ENCODE measurements at places on chromosomes 2 and 18.

DNA sequence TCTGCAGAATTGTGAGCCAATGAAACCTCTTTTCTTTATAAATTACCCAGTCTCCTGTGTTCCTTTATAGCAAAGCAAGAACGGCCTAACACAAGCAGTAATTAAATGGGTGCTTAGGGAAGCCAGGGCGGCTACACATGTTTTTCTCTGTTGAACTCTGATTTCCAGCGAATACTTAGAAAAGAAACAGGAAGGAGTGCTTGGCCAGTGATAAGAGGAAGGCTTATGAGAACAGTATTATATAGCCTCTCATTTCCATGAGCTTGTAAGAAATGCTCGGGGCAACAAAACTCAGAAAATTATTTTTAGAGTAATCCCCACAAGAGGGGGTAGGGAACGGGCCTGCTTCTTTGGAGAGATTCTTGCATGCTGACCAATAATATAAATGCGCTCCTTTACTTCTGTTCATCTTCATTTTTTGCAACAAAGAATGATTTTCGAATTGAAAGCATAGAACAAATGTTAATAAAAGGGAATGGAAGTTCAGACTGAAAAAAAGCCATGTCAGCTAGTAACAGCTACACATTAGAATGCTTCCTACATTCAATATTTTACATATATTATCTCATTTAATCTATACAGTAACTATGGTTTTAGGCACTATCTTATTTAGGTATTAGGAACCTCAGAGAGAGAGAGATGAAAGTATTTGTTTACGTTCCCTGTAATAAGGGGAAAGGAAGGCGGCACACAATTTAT, 49.7 kb upstream of the CCDC85A start:
- DNase-seq = no peak

- no peak for DNase-seq
Measured at GRCh38 chr18:75063615-75064512, 145.1 kb downstream of the PTGR3 start.

- DNase-seq = no peak
Measured at GRCh38 chr2:72103690-72104089, 44.0 kb downstream of the CYP26B1 start.

- DNase-seq = no peak
Measured at GRCh38 chr2:150476286-150476685, 11.2 kb downstream of the RND3 start.

DNA sequence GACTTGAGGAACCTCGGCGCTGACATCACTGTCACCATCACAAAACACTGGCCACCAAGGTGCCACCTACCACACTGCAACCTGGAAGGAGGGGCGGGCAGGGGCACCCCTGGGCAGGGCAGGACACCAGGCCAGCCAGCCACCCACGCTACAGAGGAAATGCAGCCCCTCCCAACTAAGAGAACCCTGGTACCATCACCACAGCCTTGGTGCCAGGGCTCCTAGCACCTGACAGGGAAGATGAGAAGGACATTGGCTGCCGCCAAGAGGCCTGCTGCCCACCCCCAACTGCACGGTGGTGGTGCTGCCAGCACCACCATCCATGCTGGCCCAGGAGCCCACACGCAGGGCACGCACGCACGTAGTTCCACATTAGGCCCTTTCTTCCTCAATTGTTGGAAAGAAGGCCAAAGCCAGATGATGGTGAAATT, 88.7 kb downstream of the HDAC4 start:
- DNase-seq = no peak

GRCh38 chr2:3042601-3043585, 334.7 kb downstream of the EIPR1 start:
- DNase-seq = no peak

GRCh38 chr2:155643056-155643775, 689.3 kb downstream of the NR4A2 start:
- DNase-seq = no peak

- no peak for DNase-seq
Measured at GRCh38 chr2:46342566-46343315, 45.5 kb downstream of the EPAS1 start.

DNA sequence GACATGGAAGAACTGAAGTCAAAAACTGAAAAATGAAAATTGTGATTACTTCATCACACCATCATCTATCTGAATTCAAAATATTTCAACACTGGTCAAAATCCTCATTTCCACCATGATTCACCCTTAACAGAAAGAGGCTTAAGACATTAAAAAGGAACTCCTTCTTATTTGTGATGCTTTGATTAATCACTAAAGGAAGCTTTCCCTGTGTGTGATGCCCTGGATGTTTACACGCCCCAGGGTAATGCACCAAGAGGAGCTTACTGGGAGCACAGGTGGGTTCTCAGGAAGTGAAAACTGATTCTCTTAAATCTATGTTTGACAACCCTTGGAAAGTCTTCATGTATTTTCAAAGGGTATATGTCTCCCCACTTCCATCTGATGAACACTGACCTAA, 11.5 kb downstream of the GRB14 start:
- no peak for DNase-seq

GRCh38 chr2:237464757-237465391, 22.2 kb upstream of the MLPH start:
- DNase-seq = no peak

GRCh38 chr18:32040936-32041335, 22.3 kb downstream of the RNF125 start:
- no peak for DNase-seq

- no peak for DNase-seq
Measured at GRCh38 chr18:71115261-71115660, 826.4 kb downstream of the SOCS6 start.

GRCh38 chr18:59517446-59518165, 158.5 kb upstream of the LMAN1 start:
- no peak for DNase-seq

DNA sequence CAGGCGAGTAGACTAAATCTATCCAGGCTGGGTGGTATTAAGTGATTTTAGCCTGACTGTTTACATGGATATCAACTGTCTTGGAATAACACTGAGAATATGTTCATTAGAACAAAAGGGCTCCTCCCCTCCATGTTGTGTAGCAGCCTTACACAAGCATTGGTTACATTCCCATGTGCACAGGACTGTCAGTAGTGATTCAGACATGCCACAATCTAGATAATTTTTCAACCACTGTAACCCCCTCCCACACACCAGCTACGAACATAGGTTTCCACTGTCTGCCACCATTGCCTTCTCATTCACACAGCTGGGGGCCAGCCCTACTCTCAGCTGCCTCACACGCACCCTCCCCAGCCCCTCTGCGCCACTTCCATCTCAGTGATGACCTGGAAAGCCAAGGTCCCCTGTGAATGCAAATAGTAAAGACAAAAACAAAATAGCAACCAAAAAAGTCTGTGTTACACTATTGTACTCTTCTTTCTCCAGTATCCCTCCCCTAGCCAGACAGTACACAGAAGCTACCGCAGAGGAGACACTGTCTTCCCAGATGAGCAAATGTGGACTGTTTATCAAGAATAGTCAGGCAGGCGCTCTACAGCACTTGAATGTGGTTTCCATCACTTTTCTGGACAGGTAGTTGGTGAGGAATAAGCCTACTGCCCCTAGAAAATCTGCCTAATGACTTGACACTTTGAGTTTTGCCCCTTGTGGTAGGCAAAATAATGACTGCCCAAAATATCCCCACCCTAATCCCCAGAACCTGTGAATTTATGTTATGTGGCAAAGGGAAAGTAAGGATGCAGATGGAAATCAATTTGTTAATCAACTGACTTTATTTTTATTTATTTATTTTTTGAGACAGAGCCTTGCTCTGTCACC, 27.9 kb upstream of the TYMS start:
- DNase-seq = no peak

- no peak for DNase-seq
Measured at GRCh38 chr2:152499331-152499816, 164.4 kb downstream of the FMNL2 start.

GRCh38 chr2:173137610-173138009, 62.0 kb downstream of the MAP3K20 start:
- DNase-seq = no peak

GRCh38 chr2:63056107-63057050, 5.7 kb downstream of the OTX1 start:
- DNase-seq = no peak

- no peak for DNase-seq
Measured at GRCh38 chr2:13260402-13260801, 543.7 kb downstream of the TRIB2 start.

- peak; percentile 17 for DNase-seq
Measured at GRCh38 chr18:34809451-34810072, 99.5 kb downstream of the DTNA start.

DNA sequence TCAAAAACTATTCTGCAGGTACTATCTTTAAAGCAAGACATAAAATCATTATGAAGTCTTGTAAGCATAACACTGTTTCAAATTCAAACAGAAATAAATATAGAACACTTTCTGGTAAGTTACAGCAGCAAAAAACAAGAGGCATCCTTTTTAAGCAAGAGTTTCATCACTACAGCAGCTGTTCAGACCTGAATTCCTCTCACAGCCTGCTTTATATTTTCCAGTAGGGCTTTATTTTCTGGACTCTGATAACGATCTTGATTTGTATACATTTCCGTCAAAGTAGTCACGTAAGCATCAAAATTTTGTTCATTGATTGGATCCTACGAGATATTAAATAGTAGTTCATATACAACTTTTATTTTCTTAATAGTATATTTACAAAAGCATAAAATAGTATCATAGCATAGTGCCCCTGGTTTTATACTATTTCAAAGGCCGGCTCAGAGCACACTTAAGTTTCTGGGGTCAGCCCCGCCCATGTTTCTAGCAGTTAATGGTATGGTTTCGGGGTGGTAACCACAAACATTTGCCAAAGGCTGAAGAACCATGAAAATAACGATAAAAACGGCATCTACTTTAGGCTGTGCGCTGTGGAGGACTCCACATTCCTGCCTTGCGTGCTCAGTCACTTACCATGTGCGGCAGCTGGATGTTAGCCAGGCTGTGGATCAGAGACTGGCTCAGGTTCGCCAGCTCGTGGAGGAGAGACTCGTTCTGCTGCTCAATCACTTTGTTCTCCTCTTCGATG, 47.5 kb upstream of the PXDN start:
- DNase-seq = no peak

GRCh38 chr18:9513971-9514512, 38.7 kb downstream of the RALBP1 start:
- no peak for DNase-seq

GRCh38 chr2:72934683-72935610, 17.6 kb downstream of the EMX1 start:
- DNase-seq = no peak

DNA sequence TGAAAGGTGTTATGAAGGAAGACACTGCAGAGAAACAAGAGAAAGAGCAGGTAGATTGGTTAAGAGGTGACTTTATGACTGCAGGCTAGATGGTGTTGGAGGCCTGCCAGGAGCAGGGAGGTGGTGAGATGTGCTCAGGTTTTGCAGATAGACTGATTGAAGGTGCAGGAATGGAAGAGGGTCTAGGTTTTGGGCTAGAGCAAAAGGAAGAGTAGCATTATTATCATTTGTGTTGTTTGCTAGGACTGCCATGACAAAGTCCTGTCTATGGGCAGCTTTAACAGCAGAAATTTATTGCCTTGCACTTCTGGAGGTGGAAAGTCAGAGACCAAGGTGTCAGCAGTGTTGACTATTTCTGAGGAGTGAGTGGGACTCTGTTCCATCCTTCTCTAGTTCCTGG, 172.9 kb upstream of the SOX11 start:
- no peak for DNase-seq

DNA sequence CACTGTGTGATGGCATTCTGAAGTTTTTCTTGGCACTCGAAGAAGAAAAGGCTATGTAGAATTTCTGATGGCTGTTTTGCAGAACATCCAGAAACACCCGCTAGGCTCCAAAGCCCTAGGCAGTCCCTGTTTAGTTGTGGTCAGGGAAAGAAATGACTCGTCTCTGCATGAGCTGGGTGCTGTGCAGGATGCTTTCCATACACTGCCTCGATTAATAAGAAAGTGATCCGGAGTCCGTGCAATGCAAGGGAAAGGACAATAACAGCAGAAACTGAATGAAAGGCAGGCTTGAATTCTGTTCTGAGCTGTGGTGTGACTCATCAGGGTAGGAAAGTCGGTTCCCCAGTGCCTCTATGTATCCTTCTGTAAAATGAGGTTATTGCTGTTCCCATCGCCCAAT, 18.7 kb downstream of the MAPRE3 start:
- DNase-seq = no peak

GRCh38 chr2:20416723-20417122, 30.2 kb upstream of the RHOB start:
- no peak for DNase-seq

GRCh38 chr2:42567364-42567763, 1.1 kb upstream of the MTA3 start:
- DNase-seq = no peak

GRCh38 chr2:224284134-224284946, 117.6 kb downstream of the FAM124B start:
- DNase-seq = peak; percentile 58

- no peak for DNase-seq
Measured at GRCh38 chr2:240711701-240712100, 20.0 kb downstream of the AQP12A start.

DNA sequence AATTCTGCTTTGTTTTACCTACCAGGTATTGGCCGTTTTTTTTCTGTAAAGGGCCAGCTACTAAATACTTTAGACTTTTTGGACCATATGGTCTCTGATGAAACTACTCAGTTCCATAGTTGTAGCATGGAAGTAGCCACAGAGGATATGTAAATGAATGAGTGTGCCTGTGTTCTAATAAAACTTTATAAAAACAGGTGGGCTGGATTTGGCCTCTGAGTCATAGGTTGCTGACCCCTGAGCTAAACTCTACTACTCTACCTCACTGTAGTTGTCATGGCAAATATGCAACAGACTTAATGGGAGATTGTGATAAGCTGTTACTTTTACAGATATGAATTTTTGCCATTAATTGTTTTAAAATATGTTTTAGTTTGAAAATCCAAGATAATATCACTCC, 19.7 kb downstream of the CLIP4 start:
- no peak for DNase-seq
